Activated T-helper 2 cell treated with anti-CD3 and anti-CD28 coated beads, Interferon-gamma antibody, Interleukin-2, Interleukin-4, amounts not matched to agents 10 μg/mL and 5 μg/mL and 100 μg/mL, durations not matched to agents 14 hours and 24 hours and 36 hours (primary cell): ENCODE measurements at places on chromosomes 3 and 15. TPM values are rescaled to one million over a fixed set of nuclear protein-coding genes. Genes with fewer than 3 reads are reported as not detected.

Gene C15orf61
- 5.4 and 5.6 TPM in 2 replicates for total RNA-seq

Gene TIMP4
- 0.41 and 0.92 TPM in 2 replicates for total RNA-seq

GRCh38 chr15:41987925-41988275, 15.5 kb upstream of the EHD4 start:
- no peaks in the 10 kb centered on the region for H3K27me3 ChIP-seq
- no peak for DNase-seq
- no peak overlapping the region for H3K27ac ChIP-seq
- H3K4me1 ChIP-seq, result no peaks in the 10 kb centered on the region
- H3K4me3 ChIP-seq, result no peak overlapping the region

DNA sequence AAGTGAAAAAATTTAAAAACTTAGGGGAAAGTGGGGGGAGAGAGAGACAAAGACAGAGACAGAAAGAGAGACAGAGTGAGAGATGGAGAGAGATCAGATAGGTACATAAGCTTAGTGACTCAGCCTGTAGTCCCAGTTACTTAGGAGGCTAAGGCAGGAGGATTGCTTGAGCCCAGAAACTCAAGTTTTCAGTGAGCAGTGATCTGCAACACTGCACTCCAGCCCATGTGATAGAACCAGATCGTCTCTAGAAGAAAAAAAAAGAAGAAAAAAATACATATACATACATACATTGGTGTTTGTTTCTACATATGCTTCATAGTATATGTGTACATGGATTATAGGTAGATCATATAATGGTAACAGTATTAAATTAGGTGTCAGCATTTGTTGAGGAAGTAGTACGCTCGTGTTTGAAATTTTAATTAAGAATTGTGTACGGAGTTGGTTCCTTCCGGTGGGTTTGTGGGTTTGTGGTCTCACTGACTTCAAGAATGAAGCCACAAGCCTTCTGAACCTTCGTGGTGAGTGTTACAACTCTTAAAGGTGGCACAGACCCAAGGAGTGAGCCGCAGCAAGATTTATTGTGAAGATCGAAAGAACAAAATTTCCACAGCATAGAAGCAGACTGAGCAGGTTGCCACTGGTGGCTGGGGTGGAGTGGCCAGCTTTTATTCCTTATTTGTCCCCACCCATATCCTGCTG, 38.3 kb upstream of the SNRPN start:
- no peak overlapping the region for H3K4me3 ChIP-seq
- DNase-seq, result no peak
- no peaks in the 10 kb centered on the region for H3K36me3 ChIP-seq
- no peaks in the 10 kb centered on the region for H3K27me3 ChIP-seq

DNA sequence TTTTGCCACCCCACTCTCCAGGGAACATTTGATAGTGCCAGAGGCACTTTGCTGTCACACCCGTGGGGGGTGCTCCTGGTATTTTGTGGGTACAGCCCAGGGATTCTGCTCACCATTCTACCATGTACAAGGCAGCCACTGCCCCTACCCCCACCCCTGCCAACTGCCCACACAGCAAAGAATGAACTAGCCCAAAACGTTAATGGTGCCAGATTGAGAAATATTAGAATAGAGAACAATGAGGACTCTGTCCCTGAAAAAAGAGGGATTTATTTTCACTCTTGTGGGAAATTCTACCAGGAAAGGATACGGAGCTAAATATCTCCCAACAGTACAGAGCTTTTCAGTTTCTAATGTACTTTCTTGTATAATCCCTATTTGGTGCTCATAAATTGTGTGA, 154.5 kb upstream of the SUCLG2 start:
- no peak for DNase-seq
- no peak overlapping the region for H3K27ac ChIP-seq
- no peak overlapping the region for H3K4me3 ChIP-seq
- no peaks in the 10 kb centered on the region for H3K27me3 ChIP-seq

- no peak overlapping the region for H3K4me3 ChIP-seq
- H3K27me3 ChIP-seq, result no peaks in the 10 kb centered on the region
- H3K36me3 ChIP-seq, result peaks cover 52% of the 10 kb centered on the region
- DNase-seq, result no peak
- H3K4me1 ChIP-seq, result peaks cover 44% of the 10 kb centered on the region
Observed at GRCh38 chr3:100104442-100104798, 9.9 kb downstream of the FILIP1L start.

- H3K36me3 ChIP-seq, result no peaks in the 10 kb centered on the region
- peaks cover 9% of the 10 kb centered on the region for H3K27me3 ChIP-seq
- H3K4me3 ChIP-seq, result no peak overlapping the region
- peaks cover 10% of the 10 kb centered on the region for H3K4me1 ChIP-seq
Observed at GRCh38 chr3:32841867-32842470, 24.2 kb downstream of the TRIM71 start.

- H3K27ac ChIP-seq, result no peak overlapping the region
- no peak for DNase-seq
- peaks cover under 1% of the 10 kb centered on the region for H3K36me3 ChIP-seq
- H3K4me3 ChIP-seq, result no peak overlapping the region
Observed at GRCh38 chr3:48013288-48013980, 2.8 kb downstream of the MAP4 start.
